ENCODE measurements at places on chromosomes 3 and 15.

DNA sequence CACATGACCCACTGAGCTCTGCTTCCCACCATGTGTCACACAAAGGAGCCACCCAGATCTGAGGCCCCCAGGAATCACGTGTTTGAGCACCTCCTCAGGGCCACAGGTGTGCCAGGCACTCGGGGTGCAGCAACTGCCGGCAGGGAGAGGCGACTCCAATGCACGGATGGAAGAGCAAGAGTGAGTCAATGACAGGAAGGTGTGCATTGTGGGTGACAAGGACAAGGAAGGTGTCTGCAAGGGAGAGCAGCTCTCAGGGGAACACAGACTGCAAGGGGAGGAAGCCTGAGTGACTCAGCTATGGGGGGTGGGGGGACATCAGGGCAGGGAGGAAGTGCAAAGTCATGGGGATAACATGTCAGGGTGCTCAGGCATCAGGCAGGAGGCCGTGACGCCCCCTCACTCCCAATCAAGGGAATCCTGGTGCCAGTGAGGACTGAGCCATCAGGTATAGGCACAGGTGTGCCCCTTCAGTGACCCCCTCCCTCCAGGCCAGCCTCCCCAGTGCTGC is 67.4 kb downstream of the NUP210 start:
- DNase-seq, result no peak

- DNase-seq, result no peak
Measured at GRCh38 chr3:196214783-196215441, 1.4 kb upstream of the SLC51A start.

DNA sequence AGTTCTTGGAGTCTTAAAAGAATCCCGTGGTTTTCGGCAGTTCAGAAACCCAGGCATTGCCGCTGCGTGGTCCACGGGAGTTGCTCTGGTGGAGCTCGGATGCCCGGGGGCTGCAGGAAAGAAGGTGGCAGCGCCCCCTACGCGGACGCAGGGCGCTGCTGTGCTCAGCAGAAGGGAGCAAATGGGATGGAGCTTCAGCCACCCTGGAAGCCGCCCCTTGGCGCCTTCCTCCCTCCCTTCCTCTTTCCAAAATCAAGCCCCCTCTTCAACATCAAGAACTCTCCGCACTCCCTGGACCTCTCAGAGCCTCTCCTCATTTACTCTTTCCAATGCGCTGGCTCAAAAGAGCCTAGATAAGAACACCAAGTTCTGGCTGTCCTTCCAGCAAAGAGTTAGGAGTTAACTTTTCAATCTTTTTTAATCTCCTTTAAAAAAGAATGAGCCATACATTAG is 880 bp upstream of the CHRNA7 start:
- DNase-seq, result peak; percentile 16

DNA sequence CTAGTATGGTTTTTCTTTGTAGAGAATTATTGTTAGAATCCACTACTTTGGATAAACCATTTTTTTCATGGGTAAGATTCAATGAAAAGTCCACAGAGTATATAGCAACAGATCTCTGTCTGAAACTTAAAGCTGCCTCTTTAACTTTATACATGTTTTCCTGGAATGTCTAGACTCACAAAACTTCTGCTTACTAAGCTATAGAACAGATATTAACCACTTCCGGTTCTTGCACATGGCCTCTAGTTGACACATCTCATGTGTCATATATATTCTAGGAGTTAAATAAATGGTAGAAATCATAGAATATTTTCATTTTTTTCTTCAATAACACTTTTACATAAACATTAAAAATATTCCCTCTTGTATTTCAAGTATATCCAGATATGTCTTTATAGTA is 1693.9 kb downstream of the SI start:
- DNase-seq, result no peak

GRCh38 chr3:99866261-99866761 is 48.6 kb downstream of the CMSS1 start:
- no peak for DNase-seq

DNA sequence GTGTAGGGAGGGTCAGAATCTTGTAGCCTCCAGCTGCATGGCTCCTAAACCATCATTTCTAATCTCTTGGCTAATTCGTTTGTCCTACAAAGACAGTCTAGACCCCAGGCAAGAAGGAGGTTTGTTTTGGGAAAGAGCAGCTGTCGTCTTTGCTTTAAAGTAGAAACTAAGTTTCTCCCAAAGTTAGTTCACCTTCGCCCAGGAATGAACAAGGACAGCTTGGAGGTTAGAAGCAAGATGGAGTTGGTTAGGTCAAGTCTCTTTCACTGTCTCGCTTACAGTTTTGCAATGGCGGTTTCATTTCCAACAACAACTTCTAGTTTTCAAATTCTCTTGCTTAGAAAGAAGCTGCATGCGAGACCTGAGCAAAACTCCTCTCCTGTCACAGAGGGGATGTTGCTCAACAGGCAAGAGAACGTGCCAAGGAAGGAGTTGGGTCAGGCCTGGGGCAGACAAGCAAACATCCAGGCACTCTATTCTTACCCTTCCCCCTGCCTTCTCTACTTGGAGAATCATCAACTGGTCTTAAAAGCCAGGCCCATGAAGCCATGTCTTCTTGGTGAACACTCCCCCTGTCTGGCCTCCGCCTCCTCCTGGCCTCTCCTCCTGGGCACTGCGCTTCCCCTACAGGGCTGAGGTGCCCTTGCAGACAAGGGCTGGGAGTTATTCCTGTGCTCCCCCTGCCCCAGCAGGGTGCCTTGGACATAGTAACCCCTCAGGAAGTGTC is 57.6 kb downstream of the TMEM44 start:
- no peak for DNase-seq

DNA sequence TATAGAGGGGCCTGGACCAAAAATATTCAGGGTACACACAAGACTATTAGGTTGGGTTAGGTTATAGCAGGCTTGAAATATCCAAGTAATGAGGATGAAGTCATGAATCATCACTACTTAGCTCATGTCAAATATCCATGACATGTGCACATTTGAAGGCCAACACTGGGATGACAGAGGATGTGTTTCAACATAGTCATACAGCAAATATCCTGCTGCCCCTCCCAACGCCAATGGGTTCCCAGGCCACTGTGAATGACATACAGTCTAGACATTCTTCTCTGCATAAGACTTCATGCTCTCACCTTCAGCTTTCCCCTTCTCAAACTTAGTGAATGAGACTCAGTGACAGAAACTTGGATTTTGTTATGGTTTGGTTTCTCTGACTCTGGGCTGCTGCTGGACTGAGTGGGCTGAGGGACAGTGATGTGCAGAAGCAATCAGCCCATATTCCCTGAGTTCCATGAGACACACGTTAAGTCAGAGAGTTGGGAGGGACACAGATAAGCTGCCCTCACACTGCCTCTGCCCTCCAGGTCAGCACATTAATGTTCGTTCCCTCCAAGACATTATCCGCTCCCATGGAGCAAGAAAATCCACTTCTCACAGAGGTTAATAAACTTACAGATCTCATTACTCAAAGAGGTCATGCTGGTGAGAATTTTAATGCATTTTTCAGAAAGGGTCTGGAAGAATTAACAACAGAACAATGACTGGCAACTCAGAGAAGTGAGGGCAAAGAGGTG is 15.4 kb downstream of the HOMER2 start:
- no peak for DNase-seq

DNA sequence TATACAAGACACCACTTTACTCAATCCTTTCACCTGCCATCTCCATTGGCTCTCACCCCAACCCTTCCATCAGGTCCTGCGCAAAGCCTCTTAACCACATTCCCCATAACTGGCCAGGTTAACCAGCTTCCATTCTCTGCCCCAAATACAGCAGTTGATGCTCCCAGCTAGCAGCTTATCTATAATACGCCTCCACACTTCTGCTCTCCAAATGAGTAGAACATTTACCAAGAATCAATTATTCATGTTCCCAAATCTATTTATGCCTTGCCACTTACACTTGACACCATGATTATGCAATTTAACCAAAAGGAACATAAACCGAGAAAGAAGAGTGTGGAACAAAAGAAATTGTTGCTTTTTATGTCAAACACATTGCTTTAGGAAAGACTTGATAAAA is 103.7 kb upstream of the TPM1 start:
- DNase-seq, result no peak

GRCh38 chr3:133468251-133468721 is 68.4 kb downstream of the BFSP2 start:
- DNase-seq, result no peak

GRCh38 chr15:67850336-67850735 is 10.5 kb upstream of the RNU6-1 start:
- DNase-seq, result no peak

- peak; percentile 91 for DNase-seq
Measured at GRCh38 chr15:26889298-26889898, 22.5 kb downstream of the GABRA5 start.

DNA sequence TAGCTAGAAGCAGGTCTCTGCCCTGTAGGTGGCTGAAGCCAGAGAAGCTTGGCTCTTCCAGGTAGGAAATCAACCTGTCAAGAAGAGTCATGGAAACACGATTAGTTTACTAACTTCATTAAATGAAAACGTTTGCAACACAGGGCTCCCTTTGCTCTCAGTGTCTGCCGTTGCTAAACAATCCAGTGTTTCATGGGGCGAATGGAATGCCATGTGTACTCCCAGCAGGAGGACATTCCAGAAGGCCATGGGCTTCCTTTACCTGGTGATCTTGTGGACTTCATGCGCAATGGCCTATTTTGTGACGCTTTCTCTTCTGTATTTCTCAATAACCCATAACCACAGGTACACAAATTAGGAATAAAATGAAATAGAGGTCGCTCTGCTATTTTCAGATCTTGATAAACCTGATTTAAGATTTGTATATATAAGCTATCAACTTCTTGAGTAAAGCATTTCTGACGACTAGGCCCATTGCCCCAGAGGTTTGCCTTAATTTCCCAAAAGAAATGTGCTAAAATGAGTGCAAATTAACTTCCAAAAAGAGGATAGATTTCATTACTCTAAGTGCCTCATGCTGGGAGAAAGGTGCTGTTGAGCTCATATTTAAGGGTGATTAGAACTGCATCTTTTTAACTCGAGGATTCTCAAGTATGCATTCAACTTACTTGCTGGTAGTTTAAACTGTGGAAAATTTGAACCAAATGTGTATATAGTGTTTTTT is 171.0 kb downstream of the EPHA3 start:
- DNase-seq, result no peak

- DNase-seq, result no peak
Measured at GRCh38 chr3:24595796-24596195, 101.1 kb upstream of the THRB start.

- DNase-seq, result peak; percentile 71
Measured at GRCh38 chr3:37974121-37975083, 16.2 kb upstream of the VILL start.

DNA sequence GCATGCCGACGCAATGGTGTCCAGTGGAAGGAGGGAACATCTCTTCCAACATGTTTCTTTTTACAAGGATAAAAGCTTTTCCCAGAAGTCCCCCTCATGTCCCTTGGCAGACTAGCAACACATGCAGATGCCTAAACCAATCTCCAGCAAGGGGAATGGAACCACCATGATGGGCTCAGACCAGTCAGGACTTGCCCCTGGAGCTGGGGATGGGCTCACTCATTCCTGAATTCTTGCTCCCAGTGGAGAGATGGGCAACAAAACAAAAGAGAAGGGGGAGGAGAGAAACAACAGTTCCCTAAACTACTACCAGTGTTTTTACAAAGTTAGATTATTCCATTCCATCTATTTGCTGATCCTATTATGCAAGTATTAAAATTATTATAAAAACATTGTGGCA is 76.8 kb upstream of the OXTR start:
- no peak for DNase-seq

GRCh38 chr15:48682942-48683651 is 37.6 kb upstream of the FBN1 start:
- peak; percentile 57 for DNase-seq

DNA sequence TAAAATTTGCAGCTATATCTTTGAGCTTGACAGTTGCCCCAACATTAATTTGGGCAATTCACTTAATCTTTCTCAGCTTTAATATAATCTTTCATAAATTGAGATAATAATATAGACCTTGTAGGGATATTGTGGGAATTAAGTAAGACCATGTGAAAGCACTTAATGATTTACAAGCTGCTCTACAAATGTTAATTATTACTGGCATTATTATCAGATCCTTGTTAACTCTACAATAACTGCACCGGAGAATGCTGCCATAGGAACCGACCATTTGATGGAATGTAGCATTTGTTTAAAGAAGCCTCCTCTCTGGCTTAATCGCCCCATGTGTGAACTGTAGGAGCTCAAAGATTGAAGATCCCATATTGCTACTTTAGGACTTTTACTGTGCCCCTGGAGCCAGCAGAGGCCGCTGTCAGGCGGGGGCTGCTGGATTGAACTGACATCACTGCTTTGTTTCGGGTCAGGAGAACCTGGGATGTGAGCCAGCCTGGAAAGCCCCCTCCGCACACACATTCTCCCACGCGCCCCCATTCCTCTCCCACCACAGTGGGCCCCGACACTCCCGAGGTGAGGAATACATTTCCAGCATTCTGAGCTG is 154.2 kb upstream of the TNIK start:
- no peak for DNase-seq

- DNase-seq, result no peak
Measured at GRCh38 chr3:61237858-61238257, 13.4 kb downstream of the FHIT start.

- no peak for DNase-seq
Measured at GRCh38 chr3:112610121-112610520, 30.8 kb downstream of the CCDC80 start.

GRCh38 chr3:186986816-186987215 is 56.5 kb downstream of the ST6GAL1 start:
- DNase-seq, result no peak

GRCh38 chr3:154987846-154988245 is 92.3 kb upstream of the MME start:
- no peak for DNase-seq

- no peak for DNase-seq
Measured at GRCh38 chr15:50251638-50252182, 13.8 kb downstream of the HDC start.

DNA sequence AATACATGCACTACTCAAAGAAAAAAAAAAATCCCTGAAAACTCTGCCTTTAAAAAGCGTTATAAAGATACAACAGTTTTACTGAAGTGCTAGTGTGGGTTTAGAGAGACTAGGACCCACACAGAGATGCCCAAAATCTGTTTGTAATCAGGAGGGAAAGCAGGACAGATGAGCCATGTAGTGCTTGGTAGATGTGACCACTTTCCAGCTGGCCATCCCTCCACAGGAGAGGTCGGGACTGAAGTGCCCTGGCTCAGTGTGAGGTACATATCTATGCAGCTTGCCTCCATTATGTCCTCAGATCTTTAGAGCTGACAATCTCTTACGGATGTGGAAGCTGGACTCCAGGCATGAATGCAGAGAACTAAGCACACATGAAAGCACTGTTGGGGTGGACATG is 57.5 kb upstream of the NANOGP8 start:
- DNase-seq, result no peak

- DNase-seq, result peak; percentile 55
Measured at GRCh38 chr3:37892927-37893600, 31.4 kb downstream of the CTDSPL start.

DNA sequence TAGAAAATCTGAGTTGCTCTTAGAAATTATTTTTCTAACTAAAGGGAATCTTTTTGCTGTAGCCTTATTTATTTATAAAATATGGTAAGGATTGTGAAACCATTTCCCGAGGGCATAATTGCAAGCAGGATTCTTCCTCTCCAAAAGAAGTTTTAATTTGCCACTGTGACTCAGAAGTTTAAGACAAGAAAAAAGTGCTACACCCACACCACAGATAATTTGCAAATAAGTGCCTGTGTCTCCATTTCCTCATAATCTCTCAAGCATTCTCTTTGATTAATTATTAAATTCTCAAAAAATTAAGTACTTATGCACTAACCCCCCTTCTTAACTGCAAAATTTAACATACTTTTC is 43.6 kb downstream of the RASA2 start:
- DNase-seq, result no peak

Measured in HT-29 (cell line).